ENCODE measurements at places on chromosomes 3 and 15.

GRCh38 chr3:32398531-32398930 is 6.9 kb downstream of the CMTM7 start:
- no peak for DNase-seq

GRCh38 chr3:46138581-46138980 is 69.5 kb downstream of the CCR1 start:
- no peak for DNase-seq

GRCh38 chr3:42094128-42094527 is 3.0 kb downstream of the TRAK1 start:
- no peak for DNase-seq

- DNase-seq, result no peak
These were observed 59.0 kb downstream of the ARIH1 start for GRCh38 chr15:72532991-72533601.

DNA sequence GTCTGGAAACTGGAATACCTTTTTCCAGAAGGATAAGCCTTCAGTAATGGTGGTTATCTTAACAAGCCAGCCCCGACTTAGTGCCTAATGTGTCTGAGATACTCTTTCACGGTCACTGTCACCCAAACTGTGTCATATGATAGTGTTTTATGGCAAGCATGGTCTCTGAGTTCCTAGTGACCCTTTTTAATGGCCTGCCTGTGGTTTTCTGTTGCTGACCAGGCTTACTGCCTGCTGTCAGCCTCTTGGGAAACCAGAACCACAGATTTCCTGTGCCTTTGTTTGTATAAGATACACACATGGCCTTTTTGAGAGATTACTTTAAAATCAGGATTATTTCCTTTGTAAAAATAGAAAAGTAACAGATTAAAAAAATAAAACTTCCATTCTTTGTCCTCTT is 22.4 kb downstream of the HPS3 start:
- no peak for DNase-seq

GRCh38 chr15:44633603-44634002 is 29.9 kb downstream of the SPG11 start:
- DNase-seq, result no peak

DNA sequence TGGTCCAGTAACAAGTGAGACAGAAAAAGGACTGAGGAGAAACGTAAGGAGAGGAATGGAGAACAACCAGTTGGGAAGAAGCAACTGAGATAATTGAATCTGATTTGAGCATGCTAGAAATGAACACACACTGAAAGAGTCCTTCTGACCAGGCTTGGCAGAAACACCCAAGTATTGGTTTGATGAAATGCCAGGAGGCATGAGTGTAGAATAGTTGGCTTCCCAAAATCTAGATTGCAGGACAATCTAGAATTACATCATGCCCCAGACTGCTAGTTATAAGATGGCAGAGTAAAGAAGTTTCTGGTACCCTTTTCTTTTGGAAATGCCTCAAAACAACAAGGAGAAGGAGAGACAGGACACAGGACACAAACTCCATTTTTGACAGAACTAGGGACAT is 189.7 kb upstream of the STT3B start:
- DNase-seq, result no peak

DNA sequence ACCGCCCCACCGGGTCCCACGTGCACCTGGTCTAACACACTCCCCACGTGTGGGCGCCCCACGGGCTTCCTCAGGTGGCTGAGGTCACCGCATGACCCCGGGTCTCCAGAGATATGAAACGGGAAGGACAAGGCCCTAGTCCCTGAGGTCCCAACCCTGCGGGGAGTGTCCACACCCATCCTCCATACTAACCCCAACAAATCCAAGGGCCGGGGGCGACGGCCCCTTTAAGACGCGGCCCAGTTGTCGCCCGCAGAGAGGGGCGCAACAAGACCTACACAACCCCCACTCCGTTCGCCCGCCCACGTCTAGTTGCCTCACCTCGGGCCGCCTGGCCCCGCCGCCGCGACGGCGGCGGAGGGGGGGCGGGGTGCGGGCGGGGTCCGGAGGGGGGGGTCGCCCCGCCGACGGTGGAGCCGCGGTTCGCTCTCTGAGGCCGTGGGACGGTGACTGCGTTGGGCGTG is 396 bp downstream of the INO80 start:
- DNase-seq, result no peak

GRCh38 chr3:10888518-10889090 is 72.6 kb downstream of the SLC6A11 start:
- no peak for DNase-seq

GRCh38 chr3:67093305-67093704 is 95.2 kb downstream of the KBTBD8 start:
- no peak for DNase-seq

- DNase-seq, result no peak
These were observed 568.9 kb upstream of the NR2F2 start for GRCh38 chr15:95761501-95762165.

- no peak for DNase-seq
These were observed 61.3 kb downstream of the TMCO5A start for GRCh38 chr15:37995461-37996347.

- no peak for DNase-seq
These were observed 62.2 kb upstream of the RGMA start for GRCh38 chr15:93150910-93151881.

DNA sequence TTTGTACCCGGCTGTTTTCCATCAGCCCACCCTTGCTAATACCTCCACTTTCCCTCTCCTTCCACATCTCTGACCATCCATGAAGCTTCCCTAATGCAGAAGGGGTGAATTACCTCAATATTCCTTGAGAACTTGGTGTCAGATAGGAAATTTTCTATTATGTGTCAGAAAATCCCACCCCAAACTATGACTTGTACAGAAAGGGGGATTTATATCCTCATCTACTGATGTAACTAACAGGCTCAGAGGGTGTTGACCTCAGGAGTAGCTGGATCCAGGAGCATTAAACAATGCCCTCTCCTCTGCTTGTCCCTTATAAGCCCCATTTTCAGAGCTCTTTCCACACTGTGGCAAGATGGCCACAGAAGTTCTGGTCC is 242.8 kb upstream of the TLE3 start:
- DNase-seq, result no peak

DNA sequence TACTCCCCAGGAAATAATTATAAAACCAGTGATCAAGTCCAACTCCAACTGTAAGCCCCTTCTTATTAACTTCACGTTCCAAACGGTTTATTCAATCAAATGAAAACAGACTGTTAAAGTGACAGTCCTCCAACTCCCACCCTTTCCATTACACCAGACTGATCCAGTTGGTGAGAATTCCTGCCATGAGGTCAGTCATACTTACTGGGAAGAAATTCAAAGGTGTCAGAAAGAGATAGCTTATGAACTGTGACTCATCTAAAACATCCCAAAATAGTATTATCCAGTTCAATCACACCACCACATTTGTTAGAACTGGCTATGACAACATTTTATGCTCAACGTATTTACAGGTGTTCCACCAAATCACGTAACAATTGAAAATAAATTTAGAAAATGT is 19.5 kb downstream of the SMARCC1 start:
- no peak for DNase-seq

DNA sequence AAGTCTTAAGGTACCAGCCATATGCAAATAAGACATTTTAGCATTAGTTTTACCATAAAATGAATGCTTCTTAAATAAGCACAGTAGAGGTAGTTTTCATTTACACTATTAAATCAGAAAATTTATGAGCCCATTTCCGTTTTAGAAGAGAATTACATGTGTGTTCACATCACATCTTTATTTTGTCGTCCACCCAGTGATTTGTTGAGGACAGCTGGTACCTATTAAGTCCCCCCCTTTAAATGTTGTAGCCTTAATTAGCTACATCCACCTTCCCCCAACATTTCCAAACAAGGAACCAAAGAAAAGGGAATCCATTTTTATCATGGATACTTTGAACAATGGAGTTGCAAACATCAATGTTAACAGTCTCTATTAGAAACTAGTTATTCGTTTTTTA is 6.8 kb downstream of the IL17RD start:
- DNase-seq, result no peak

- DNase-seq, result no peak
These were observed 224.1 kb upstream of the IL12A start for GRCh38 chr3:159764490-159765029.

- no peak for DNase-seq
These were observed 14.3 kb downstream of the TBC1D2B start for GRCh38 chr15:78063217-78063616.

GRCh38 chr3:42902257-42902656 is 3.7 kb upstream of the ZNF662 start:
- DNase-seq, result no peak

- no peak for DNase-seq
These were observed 1.8 kb upstream of the ZBTB38 start for GRCh38 chr3:141366285-141367037.

GRCh38 chr3:16224325-16224724 is 40.4 kb downstream of the DPH3 start:
- DNase-seq, result no peak

DNA sequence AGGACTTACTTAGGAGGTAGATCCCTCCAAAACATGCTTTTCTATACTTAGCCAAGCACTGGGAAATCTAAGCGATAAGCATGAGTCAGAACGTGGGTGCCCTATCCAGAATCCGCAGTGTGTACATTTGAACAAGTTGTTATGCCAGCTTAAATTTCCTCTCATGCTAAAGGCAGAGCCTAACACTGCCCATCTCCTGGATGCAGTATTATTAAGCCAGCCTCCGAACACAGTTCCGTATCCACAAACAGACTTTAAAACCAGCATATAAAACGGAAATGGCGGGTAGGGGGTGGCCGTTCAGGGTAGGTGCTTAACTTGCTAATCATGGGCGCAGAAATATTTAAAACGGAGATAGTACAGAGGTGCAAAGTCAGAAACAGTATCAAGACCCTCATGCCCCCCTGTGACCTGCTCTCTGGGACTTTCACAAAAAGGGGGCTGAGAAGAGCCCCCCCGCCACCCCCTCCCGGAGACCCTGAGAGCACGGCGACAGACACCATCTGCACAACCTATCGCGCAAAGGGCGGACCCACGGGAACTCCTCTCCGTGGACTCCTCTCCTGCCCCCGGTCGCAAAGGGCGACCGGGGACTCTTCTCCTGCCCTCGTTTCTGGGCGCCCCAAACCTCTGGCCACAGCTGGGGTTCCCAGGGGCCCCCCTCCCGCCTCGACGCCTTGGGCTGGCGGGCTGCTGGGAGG is 889 bp upstream of the LRRIQ4 start:
- no peak for DNase-seq

DNA sequence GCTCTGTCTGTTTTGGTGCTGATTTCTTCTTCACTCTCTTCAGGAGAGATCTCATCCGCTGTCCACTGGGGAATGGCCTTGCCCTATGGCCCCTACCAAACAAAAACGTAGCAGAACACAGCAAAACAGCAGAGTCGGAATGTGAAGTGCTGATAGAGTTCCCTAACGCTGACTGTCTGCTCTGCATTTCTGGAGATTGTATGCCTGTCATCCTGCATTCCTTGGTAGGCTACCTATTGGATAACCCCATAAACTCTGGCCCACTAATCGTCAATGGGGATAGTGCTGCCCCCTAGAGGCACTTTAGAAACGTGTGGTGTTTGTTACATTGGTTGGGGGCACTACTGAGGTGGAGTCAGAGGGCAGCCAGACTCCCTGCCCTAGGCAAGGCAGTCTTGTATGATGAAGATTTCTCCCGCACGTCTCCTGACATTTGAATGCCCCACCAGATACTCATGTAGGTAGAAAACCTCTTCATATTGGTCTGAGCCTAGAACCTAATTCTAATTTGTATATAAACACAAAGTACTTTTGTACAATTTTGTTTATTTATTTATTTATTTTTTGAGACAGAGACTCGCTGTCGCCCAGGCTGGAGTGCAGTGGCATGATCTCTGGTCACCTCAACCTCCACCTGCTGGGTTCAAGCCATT is 15.6 kb upstream of the MAGEF1 start:
- DNase-seq, result peak; percentile 20

GRCh38 chr3:61422945-61423673 is 138.3 kb upstream of the PTPRG start:
- DNase-seq, result no peak

GRCh38 chr15:49242820-49243219 is 72.8 kb downstream of the GALK2 start:
- no peak for DNase-seq

DNA sequence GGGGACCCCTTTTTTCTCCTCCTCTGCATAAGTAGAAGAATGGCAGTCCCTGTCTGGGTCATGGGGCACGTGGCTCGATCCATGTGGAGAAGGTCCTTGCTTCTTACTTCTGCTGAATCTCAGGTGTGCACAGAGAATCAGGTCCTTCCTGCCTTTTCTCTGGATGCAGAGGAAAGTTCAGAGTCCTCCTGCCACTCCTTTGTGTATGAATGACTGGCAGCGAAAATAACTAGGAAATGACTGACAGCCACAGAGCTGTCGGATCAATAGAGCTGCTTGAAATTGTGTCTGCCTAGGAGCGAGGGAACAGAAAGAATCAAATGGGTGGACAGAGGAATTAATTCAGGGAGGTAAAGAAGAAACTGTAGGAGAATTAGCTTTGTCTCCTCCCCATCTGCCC is 49.6 kb upstream of the ROPN1 start:
- no peak for DNase-seq

GRCh38 chr3:120393243-120393642 is 44.1 kb upstream of the LRRC58 start:
- no peak for DNase-seq

GRCh38 chr3:19946832-19947548 is at the start of gene RAB5A:
RAB5A (plus strand) TSS chr3:19947097; CDS start chr3:19950899, 3,802 bp downstream.
- DNase-seq, result peak; percentile 70

DNA sequence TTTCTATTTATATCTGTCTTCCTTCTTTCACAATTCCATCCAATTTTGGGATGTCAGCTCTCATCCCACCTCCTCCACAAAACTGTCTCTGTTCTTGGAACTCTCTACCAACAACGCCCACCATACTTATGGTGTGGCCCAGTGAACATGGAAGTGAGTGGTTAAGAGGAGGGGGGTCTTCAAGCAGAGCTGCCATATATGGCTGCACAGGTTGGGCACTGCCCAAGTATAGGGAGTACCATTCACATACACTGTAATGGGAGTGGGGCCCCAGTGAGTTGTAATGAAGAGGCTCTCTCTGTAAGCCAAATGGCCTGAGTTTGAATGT is 7.9 kb upstream of the CAMK1 start:
- DNase-seq, result no peak

DNA sequence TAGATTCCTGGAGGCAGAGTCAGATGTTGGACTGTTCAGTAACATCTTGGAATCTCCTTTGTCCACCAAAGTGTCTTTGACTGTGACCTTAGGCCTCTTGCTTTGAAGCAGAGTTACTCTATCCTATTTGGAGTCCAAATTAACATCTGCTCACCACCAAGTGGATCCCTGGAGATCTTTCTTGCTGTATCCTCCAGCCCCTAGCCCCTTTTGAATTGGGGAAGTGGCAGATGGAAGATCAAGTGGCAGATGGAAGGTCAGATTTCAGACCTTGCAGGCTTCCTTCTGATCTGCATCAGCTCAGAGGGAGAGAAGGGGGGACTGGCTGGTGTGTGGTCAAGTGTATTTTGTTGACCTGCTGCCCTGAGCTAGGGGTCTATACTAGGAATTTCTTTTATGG is 125.0 kb upstream of the ROPN1 start:
- DNase-seq, result no peak

GRCh38 chr3:141796081-141796888 is 33.1 kb downstream of the GRK7 start:
- DNase-seq, result no peak
